ENCODE measurements at places on chromosomes 4 and X.
A peak's percentile ranks its signal among the peaks of the same experiment; 100 is the strongest.

DNA sequence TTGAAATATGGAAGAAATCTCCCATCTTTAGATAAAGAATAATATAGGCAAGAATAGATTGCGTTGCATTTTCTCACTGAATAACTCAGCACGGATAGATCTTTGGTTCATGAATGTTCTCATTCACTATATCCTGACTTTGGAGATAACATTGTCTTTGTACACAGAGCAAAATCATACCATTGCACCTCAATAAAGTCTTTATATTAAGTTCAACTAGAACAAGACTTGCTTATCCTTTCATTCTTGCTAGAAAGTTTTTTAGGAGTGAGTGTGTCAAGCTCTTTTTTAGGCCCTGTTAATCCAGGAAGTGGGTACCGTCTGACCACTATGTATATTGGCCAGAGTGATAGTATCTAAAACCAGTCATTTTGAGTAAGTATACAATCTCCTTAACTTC lies 658.7 kb downstream of the FSTL5 start:
- DNase-seq = no peak

DNA sequence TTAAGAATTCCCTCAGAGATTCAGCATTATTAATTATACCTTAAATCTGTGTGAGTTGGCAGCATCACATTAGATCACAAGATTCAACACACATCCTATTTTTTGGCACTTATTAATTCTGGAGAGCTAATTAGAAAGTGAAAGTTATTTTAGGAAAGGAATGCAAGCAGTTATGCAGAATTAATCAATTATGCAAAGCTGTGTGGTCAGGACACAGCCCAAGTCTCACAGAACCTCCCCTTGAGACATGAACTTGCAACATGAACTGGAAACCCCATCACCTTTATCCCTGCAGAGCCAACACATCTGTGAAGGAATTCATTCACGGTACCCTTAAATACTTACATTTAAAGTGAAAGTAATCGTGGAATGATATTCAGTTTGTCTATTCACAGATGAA lies 80.5 kb downstream of the TSPAN5 start:
- no peak for DNase-seq

GRCh38 chrX:136031626-136032025 lies 46.4 kb downstream of the SLC9A6 start:
- DNase-seq = no peak

DNA sequence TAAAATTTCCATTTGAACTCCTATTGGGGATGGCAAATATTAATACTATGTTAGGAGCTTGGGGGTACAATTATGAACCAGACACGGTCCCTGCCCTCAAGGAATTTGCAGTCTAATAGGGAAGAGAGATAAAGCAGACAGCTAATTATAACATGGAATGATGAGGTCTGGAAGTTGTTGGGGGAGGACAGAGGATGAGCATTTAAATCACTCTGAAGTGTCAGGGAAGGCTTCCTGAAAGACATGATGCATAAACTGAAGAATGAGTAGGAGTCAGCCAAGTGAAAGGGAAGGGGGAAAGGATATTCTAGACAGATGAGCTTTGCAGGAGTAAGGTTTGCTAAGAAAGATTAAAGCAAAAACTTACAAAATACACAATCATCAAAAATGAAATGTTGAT lies 15.9 kb downstream of the PLAC1 start:
- no peak for DNase-seq

DNA sequence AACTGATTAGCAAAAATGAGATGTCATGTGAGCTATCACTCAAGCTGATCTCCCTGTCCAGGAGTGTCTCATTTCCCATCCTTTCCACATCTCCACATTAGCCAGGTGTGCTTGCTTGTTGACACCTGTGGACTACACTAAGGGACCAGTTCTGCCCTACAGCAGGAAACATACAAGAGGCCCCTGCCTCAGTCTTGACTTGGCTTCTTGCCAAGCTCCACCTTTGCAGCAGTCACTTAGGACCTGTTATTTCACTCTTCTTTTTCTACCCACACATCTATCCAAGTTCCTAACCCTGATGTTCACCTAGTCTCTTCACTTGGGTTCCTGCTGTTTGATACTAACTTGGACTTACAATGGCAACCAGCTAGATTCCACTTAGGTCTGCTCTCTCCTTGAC lies 13.2 kb downstream of the FRMD7 start:
- DNase-seq = no peak

- DNase-seq = no peak
These were observed 32.9 kb downstream of the SLC2A9 start for GRCh38 chr4:9988363-9988749.

GRCh38 chr4:38868059-38868960 lies 704 bp downstream of the FAM114A1 start:
- DNase-seq = no peak

- no peak for DNase-seq
These were observed 377.5 kb downstream of the KCNIP4 start for GRCh38 chr4:21571100-21571499.

DNA sequence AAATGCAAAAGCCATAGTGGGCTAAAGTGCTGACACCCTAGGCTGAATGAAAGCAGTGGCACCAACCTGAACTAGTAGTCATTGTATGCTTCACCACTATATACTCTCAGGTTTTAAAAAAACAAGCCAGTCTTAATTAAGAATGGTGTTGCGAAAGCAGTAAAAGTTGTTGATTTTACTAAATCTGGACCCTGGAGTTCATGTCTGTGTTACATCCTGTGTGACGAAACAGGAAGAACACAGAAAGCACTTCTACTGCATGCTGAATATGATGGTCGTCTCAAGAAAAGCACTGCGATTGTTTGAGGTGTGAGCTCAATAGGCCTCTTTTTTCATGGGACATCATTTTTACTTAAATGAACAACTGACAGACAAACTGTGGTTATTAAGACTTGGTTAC lies 24.2 kb upstream of the GDPD2 start:
- no peak for DNase-seq

- no peak for DNase-seq
These were observed 58.3 kb downstream of the PAQR3 start for GRCh38 chr4:78880874-78881492.

- no peak for DNase-seq
These were observed 56.2 kb downstream of the SMIM20 start for GRCh38 chr4:25970226-25970675.

GRCh38 chrX:47361538-47362511 lies 8.6 kb upstream of the ZNF157 start:
- DNase-seq = peak; percentile 18

DNA sequence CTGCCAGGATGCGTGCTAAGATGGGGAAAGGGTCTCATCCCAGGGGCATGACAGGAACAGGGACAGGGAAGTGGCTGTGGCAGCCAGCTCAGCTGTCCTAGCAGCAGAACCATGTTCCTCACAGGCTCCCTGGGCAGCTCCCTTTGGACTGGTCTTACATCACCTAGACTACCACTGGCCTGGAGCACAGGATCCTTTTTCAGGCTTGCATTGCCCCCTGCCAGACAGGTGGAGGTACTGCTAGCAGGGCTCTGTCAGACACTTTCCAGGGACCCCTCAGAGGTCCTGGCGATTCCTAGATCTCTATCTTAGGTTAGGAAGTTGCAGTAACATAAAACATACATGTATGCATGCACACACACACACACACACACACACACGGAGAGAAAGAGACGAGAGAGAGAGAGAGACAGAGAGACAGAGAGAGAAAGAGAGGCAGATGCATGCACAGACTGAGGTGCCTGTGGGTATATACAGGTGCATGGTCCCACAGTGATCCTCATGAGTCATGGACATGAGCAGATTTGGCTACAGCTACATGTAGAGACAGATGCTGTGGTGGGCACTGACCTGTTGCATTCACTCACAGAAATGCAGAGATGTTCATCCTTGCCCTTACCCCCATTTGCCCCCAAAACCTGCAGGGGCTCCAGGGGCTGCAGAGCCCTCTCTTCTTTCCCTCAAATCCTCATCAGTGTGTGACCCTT lies 63.6 kb downstream of the STARD8 start:
- DNase-seq = peak; percentile 28

GRCh38 chr4:69909195-69909594 lies 21.7 kb upstream of the CSN1S1 start:
- DNase-seq = no peak

DNA sequence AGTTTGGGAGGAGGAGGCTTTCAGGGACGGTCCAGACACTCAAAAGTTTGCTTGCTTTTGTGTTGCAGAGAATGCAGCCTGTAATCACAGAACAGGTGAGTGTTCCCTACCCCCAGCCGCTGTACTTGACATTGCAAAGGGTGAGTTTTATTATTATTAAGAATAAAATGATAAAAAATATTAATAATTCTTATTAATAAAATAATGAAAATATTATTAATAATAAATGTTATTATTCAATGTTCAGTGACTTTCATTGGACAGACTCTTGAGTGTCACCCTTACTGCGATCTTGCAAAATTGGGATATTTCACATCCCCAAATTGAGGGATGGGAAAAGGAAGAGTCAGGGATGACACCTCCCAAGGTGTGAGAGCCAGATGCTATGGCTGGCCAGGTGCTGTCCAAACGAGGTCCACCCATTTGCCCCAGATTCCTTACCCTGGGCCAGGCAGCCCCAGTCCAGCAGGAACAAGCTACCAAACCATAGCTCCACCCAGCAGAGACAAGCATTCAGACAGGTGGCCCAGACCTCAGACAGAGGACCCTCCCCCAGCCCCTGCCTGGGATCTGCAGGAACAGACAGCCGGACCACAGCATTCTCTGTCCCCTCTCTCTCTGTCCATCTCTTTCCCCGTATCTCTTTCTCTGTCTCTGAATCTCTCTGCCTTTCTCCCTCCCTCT lies 22.4 kb downstream of the IL3RA start:
- DNase-seq = no peak

GRCh38 chrX:56228914-56229313 lies 3.2 kb upstream of the KLF8 start:
- DNase-seq = no peak

DNA sequence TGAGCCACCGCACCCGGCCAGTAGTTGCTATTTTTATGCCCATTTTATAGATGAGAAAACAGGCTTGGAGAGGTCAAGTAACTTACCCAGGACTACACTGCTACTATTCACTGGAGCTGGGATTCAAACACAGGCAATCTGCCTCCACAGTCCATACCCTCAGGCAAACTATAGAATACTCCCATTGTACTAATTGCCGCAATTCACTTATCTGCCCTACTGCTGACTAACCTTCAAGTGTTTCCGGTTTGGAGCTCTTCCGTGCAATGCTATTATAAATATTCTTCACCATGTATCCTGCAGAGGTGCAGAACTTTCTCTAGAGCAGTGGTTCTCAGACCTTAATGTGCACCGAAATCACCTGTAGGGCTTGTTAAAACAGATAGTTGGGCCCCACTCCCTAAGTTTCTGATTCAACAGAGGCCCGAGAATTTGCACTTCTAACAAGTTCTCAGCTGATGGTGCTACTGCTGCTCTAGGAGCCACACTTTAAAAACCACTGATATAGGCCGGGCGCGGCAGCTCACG lies 1.9 kb upstream of the G3BP2 start:
- no peak for DNase-seq

DNA sequence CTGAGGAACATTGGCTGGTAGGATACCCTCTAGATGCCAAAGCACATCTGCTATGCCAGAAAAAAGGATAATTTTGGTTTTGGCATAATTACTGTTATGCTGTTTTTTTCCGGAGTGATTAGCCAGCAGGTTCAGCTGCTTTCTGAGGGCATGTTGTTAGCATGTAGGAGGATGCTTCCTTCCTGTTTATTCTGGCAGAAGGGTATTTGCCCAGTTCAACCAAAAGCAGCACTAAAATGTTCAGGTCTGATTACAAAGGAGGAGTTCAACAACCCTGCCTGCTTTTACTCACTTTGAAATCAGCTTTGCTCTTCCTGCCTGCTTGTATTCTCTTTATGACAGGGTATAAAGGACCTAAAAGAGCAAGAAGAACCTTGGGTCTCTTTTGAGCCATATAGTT lies 21.9 kb downstream of the ERCC6L start:
- DNase-seq = no peak

DNA sequence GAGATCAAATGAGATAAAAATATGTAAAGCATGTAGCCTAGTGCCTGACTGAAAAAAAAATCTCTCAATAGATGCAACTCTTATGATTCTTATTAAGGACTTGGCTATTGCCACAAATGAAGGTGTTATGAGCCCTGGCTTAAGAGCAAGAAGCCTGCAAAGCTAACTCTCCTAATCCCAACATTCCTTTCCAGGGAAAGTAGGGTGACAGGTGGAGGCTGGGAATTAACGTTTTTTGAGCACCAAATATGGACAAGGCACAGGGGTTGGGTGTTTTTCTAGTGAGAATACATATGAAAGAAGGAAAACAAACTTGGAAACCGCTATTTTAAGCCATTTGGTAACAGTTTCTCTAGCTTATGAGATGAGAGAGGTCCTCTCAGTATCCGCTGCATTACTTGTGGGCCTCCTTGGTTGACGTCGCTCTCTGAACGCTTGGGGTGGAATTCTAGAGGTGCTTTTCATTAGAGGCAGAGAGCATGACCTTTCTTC lies 2.4 kb downstream of the RHOH start:
- DNase-seq = peak; percentile 54

DNA sequence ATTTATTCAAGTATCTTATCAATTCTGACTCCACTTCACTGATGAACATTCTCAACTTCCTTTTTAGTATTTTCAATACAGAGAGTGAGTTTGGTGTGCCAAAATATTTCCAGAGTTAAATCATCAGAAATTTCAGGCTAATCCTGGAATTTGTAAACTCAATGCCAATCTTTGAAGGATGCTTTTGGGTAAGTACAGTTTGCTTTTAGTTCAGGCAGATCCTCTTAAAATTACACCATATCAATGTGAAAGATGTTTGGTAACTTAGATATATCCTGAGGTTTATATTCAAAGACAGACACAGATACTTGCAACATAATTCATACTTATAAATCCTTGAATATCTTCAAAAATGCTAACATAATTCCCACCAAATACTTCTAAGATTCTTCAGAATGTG lies 76.0 kb upstream of the FAM47B start:
- no peak for DNase-seq

DNA sequence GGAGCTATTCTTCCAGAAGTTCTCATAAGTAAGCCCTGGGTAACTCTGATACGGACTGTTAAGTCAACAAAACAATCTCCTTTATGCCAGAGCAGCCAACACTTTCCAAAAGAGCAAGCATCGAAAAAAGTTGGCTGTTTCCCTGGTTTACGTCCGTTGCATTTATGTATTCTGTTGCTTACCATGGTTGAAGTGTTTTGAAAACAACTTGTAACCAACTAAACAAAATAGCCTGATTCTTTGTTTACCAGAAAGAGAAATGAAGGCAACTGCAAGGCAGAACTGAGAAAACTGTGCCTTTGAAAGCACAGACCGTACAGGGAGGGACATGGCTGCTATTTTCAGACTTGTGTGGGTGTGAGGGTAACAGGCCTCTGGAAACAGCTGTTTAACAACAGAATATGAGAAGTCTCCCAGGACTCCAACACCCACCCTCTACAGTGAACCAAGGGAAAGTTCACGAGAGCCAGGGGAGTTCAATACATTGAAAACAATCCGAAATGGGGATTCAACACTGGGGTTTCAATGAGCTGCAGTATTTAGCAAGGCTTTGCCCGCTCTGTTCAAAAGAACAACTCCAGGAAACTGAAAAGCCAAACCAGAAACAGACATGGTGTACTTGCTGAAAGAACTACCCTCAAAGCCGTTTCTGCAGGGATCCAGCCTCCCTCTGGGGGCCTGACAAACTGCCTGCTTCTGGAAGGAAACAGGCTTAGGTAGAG lies 95.8 kb upstream of the EGFL6 start:
- DNase-seq = peak; percentile 8

Data from activated naive CD4-positive, alpha-beta T cell treated with anti-CD3 and anti-CD28 coated beads for 36 hours (primary cell).